ENCODE measurements at places on chromosomes 11 and 22.

DNA sequence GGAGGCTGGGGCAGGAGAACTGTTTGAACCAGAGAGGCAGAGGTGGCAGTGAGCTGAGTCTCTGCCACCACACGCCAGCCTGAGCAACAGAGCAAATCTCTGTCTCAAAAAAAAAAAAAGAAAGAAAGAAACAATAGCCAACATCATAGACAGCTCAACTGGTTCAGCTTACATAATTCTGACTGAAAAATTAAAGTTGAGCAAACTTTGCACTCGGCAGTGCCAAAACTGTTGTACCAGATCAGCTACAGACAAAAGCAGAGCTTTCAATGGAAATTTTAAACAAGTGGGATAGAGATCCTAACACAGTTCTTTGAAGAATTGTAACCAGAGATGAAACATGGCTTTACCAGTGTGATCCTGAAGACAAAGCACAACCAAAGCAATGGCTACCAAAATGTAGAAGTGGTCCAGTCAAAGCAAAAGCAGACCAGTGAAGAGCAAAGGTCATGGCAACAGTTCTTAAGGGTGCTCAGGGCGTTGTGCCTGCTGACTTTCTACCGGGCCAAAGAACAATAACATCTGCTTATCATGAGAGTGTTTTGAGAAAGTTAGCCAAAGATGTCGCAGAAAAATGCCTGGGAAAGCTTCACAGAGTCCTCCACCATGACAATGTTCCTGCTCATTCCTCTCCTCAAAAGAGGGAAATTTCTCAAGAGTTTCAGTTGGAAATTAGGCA, 59.3 kb downstream of the TTC28 start:
- no peak for DNase-seq

GRCh38 chr22:36379593-36380361, 8.0 kb downstream of the MYH9 start:
- DNase-seq = no peak

- no peak for DNase-seq
These were observed 111.8 kb downstream of the OSBP2 start for GRCh38 chr22:30806391-30806861.

GRCh38 chr11:44380009-44380313, 70.0 kb upstream of the ALX4 start:
- no peak for DNase-seq

GRCh38 chr11:13009921-13010748, 1.0 kb downstream of the RASSF10 start:
- DNase-seq = no peak

DNA sequence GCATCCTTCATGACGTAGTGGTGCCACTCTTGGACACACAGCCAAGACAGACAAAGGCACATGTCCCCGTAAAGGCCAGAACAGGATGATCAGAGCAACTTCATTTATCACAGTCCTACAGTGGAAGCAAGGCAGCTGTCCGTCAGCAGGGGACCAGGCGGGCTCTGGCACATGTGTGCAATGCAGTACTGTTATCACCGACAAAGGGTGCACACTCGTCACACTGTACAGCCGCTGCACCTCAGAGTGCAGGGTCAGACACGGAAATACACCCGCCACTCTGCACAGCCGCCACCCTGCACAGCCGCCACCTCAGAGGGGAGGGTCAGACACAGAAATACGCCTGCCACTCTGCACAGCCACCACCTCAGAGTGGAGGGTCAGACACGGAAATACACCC, 13.4 kb upstream of the IL17REL start:
- no peak for DNase-seq

DNA sequence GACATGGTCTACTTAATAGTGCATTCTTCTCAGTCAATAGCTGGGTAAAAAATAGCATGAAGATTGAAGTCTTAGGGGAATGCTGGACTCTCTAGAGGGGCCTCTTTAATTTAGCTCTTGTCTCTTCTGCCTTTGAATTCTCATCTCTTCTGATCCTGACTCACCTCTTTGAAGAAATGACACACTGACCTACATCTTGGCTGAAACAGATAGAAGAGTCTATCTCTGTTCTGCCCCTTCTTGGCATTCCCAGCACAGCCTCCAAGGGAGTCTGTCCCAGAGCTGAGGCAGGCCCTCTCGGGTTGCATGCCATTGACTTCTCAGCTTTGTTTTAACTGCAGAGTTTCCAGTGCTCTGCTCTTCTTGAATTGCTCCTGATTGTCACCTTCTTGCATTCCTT, 55.7 kb downstream of the PTPRJ start:
- no peak for DNase-seq

- DNase-seq = no peak
These were observed 118.2 kb downstream of the DSCAML1 start for GRCh38 chr11:117678658-117679406.

DNA sequence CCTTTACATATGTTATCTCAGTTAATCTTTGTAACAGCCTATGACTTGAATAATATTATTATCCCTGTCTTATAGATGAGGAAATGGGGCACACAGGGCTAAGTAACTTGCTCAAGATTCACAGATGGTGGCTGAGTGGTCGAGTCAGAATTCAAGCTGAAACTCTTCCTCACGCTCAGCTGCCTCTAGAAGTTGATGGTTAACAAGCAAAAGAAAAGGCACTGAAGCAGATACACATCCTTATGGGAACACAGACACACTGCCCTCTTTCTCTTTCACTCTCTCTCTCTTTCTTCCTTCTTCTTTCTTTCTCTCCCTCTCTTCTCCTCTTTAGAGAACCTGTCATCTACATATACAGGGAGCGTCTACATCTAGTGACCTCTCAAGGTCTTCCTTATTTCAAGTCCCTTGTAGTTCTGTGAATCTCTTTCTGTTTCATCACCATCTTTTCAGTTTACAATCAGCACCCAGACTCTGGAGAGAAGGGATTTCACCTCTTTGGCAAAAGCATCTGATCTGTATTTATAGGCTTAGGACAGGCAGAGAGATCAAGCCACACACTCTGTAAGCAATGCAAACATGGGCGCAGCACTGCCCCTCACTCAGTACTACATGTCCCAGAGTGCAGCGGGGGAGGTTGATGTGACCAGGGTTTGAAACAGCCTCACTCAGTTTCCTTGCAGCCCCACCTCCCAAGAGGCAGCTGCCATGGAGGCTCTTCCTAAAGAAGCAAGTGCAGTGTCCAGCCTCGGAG, 75.7 kb downstream of the GRAMD1B start:
- no peak for DNase-seq

DNA sequence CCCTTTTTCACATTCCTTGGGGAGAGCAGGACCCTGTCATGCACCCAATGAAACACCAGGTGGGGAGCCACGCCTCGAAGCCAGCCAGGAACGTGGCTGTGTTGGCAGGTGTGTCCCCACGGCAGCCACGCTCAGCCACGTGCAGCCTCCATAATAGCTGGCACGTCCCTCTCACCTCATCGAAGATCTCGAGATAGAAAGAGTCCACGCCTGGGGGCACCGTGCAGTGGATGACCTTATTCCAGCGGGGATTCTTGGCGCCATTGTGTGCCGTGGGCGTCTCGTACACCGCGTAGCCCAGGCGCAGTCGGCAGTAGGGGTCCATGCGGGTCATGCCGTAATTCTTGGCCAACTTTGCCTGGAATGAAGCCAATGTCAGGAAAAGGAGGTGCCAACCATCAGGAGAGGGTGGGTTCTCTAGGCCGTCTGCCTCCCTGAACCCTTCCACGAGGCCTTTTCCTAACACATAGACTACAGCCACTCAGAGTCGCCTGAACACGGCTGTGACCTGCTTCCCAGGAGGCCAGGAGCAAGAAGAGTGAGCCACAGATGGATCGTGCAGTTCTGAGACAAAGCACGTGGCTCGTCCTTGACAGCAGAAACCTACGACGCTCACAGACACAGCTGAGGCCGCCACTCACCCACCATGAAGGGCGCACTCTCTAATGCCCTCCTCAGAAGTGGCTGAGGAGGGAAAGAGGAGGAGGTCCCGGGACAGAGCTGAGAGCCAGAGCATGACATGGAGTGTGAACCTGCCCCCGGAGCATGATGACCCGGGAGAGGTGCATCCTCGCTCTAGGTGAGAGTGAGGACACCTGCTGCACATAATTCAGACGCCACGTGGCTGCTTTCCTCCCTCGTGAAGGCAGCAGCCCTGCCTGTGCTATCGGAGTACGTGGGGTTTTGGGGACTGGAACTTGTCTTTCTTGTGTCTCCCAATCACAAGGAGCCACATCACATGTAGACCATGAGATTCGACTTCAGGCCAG, 19.1 kb downstream of the TOLLIP start:
- no peak for DNase-seq

- DNase-seq = no peak
These were observed 20.5 kb downstream of the ZNF280B start for GRCh38 chr22:22487869-22488597.

DNA sequence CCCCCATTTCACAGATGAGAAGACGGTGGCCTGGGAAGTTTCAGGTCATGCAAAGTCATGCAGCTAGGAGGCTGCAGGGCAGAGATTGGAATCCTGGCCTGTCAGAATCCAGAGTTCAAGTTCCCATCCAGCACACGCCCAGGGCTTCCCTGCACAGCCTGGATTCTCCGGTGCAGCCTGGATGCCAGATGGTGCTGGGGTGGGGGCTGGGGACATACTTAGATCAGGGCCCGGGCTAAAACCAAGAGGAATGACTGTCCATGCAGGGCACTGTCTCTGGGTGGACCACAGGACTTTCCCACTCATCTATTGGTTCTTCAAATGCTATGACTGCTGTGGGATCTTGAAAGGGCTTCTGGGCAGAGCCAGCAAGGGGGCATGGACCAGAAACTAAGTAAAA, 24.6 kb downstream of the LMO1 start:
- DNase-seq = no peak

DNA sequence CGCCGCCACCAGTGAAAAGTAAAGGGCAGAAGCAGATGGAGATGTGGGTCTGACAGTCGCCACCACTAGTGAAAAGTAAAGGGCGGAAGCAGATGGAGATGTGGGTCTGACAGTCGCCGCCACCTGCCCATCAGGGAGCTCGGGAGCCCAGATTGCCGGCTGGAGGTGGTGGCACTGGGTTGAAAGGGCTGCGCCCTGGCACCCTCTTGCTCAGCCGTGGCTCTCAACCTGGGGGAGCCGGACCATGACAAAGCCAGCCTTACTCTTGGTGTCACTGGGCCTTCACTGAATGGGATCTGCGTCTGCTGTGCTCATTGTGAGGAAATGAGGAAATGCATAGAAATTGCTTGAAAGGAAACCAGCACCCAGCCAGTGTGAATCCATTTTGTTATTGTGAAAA, 36.3 kb downstream of the AP2A2 start:
- DNase-seq = no peak

DNA sequence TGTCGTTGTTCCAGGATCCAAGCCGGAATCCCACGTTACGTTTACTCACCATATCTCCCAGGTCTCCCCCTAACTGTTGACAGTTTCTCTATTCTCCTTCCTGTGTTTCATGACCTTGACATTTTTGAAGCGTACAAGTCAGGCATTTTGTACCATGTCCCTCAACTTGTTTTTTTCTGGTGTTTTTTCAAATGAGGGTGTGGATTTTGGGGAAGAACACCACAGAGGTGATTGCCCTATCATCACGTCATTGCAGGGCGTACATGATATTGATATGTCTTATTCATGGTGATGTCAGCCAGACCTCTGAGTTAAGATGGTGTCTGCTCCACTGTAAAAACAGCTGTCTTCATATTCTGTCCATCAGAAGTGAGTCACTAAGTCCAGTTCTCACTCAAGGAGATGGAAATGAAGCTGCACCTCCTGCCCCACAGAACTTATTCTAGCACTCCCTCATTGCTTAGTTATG, 28.3 kb upstream of the SOX10 start:
- DNase-seq = no peak

DNA sequence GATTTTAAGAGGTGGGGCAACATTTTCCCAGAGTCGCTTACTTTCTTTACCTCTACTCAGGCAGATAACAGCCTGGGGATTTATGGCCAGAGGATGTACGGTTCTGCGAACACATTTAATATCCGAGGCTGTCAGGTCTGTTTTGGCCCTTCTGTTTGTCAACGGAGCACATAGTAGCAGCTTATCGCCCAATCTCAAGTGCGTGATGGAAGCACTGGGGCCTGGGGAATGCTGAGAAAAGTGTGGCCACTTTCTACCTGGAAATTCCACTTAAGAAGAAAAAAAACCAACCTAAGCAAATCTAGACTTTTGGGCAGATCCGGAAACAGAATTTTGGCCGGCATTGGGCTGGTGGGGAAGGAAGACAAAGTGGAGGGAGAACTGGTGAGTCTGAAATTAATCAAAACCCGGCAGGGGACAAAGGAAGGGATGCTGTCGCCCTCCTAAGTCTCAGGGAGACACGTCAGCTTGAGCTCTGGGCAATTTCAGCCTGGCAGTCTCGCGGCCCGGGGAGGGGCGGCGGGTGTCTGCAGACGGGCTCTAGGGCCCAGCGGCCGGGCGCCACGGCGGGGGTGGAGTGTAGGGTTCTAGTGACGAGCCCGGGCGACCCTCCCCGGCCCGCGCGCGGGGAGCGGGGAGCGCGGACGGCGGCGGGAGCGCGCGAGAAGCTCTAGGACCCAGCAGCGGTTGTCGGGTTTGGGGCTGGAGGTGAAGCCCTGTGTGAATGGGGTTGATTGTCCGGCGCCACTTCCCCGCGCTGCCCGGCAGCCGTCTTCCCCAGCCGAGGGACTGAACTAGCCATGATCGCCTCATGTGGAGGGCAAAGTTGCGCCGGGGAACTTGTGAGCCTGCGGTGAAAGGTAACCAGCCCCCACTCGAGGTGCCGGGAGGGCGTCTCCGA, at the start of gene AMOTL1:
Gene AMOTL1 (plus strand): TSS at position 656 of the 901 bp plus-strand sequence. CDS start 156 bp downstream, at position 812.
- DNase-seq = peak; percentile 9

GRCh38 chr11:36390963-36391471, 94.9 kb downstream of the PRR5L start:
- no peak for DNase-seq

- no peak for DNase-seq
These were observed 28.3 kb downstream of the LARGE1 start for GRCh38 chr22:33891992-33892391.

GRCh38 chr11:110738641-110739040, 26.4 kb upstream of the ARHGAP20 start:
- DNase-seq = no peak

DNA sequence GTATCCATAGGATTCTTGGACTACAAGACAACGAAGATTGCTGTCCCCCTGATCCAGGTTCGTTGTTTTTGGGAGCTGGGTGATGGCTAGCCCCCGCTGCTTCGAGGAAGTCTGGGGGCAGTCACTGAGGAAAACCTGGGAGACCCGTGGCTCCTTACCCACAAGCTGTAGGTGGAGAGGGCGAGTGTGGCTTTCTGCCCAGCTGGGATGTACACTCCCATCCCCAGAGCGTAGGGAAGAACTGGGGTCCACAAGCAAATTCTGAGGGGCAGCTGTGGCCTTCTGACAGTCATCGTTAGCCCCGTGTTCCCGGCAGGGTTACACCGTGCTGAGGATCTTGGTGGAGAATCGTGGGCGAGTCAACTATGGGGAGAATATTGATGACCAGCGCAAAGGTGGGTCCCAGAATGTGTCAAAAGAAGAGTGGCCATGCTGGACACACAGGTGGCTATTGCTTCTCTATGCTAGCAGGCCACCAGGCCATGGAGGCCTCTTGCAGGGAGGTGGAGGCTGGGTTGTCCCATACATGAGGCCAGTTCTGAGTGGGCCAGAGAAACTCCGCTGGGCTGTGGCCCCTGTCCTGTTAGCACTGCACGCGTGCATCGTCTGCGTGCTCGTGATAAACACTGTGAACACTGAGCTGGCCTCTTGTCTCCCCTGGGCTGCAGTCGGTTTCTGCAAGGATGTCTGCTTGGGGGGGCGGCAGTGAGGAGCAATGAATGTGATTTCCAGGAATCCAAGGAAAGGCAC, 39.8 kb downstream of the GLB1L2 start:
- DNase-seq = no peak

GRCh38 chr11:110465231-110465630, 35.5 kb downstream of the FDX1 start:
- DNase-seq = no peak

Measured in stimulated activated CD4-positive, alpha-beta T cell treated with anti-CD3 and anti-CD28 coated beads, Interleukin-15, amount 100 ng/mL, for 48 hours (primary cell).